ENCODE measurements at places on chromosomes 4 and X.
A peak's percentile ranks its signal among the peaks of the same experiment; 100 is the strongest.

GRCh38 chr4:156931267-156931666 is 40.3 kb downstream of the PDGFC start:
- DNase-seq: peak; percentile 45

- DNase-seq: no peak
These were observed 47.4 kb upstream of the AGA start for GRCh38 chr4:177489471-177490246.

DNA sequence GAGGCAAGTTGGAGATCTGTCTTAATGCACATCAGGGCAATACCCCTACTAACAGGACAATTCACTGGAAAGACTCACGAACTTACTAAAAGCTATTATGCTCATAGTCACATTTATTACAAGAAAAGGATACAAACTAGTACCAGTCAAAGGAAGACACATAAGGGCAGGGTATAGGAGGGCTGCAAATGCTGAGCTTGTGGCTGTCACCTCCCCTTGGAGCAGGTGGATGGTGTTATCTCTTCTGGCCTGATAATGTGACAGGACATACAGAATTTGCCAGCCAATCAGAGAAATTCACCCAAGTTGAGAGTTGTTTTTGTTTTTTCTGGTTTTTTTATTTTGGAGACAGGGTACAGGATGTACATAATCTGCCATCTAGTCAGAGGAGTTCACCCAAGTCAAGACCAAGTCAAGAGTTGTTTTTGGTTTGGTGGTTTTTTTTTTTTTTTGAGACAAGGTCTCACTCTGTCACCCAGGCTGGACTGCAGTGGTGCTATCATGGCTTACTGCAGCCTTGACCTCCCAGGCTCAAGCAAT is 8.8 kb downstream of the HERC5 start:
- no peak for DNase-seq

DNA sequence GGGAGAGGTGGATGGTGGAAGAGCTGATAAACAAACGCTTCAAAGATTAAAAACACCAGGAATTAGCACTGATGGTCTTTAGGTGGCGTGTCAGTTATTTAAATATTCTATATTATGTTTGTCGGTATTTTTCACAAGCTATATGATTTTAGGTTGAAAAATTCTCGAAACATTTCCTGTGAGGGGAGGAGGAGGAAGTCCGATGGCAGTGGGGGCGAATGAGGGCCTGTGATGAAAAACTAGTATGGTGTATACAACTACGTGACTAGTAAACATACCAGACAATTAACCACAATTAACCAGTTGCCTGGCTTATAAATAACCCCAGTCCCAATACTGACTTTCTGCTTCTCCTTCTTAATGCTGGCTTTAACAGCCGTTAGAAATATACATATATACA is 595 bp upstream of the NAP1L2 start:
- DNase-seq: no peak

DNA sequence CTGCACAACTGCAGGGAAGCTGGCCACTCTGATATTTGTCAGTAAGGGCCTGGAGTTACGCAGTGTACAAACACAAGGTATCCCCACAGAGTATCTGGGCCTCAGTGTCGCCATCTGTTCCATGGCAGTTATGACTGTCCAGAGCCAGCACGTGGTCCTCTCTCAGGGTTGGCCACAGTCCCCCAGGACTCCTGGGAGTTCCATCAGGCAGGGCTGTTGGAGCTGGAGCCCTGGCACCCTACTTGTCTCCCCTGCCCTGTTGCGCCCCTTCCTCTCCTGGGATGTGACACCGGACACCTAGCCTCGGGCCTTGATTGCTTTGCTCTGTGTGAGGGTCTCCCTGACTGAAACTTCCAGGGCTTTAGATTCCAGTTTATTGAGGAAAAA is 8.4 kb downstream of the HTRA3 start:
- DNase-seq: no peak

- DNase-seq: no peak
These were observed 15.1 kb downstream of the LAMP2 start for GRCh38 chrX:120453985-120454384.

DNA sequence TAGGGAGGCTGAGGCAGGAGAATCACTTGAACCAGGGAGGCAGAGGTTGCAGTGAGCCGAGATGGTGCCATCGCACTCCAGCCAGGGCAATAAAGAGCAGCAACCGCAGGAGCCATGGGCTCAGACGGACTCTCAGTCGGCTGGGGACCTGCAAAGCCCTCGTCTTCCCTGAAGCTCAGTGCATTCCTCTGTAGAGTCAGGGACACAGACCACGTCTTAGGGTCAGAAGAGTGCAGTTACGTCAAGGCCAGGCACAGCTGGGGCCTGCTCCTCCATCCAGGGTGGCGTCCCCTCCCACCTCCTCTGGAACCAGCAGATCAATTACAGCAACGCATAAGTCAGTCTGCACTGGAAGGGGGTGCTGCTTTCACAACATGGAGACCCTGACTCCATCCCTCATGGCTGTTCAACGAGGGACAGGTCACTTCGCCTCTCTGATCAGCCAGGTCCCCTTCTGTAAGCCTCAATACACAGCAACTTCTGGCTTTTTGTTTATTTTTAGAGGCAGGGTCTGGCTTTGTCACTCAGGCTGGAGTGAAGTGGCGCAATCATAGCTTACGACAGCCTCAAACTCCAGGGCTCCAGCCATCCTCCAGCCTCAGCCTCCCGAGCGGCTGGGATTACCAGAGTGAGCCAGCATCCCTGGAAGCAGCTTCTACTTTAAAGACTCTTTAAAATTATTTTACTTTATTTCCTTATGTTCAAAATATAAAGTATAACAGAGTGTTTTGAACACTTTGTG is 76.4 kb downstream of the ZFYVE28 start:
- no peak for DNase-seq

- no peak for DNase-seq
These were observed 32.2 kb upstream of the SLIT2 start for GRCh38 chr4:20219521-20219920.

DNA sequence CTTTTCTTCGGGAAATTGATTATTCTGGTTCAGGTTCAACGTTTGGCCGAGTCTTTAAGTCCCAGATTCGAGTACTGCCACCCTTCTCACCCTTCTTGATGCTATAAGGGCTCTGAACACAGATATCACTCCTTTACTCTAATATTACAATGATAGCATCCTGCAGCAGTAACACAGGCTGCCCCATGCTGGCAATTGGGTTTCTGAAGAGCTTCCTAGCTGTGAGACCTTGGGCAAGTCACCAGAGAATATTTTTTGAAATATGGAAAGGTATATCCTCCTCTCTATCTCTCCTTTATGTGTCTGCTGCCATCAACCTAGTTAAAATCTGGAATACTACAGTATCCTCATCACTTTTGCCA is 297 bp upstream of the MTMR8 start:
- no peak for DNase-seq

- DNase-seq: no peak
These were observed 8.8 kb downstream of the HTT-AS start for GRCh38 chr4:3065551-3065950.
